Osteoblast (primary cell): ENCODE measurements at places on chromosomes 7 and 10. TPM values are rescaled to one million over a fixed set of nuclear protein-coding genes. Genes with fewer than 3 reads are reported as not detected.
A peak's percentile ranks its signal among the peaks of the same experiment; 100 is the strongest.

The EPHB6 gene
- 2.4 and 4.0 TPM in 2 replicates for total RNA-seq

DNA sequence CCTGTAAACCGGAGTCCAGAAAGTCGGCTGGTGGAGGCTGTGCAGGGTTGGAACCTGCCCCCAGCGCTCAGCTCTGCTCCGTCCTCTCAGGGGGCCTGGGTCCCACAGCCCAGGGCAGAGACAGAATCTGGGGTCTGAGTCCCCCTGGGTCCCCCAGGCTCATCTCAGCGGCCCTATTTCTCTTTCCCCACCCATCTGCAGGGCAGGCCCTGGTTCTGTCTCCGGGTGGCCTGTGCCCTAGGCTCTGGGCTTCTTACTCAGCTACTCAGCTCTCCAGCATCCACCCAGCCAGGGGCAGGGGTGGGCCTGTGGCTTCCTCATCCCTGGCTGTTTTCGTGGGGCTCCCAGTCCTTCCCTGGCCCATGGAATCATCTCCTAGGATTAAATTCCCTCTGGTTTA lies 183.4 kb downstream of the ADARB2 start:
- peak; percentile 50 for DNase-seq

DNA sequence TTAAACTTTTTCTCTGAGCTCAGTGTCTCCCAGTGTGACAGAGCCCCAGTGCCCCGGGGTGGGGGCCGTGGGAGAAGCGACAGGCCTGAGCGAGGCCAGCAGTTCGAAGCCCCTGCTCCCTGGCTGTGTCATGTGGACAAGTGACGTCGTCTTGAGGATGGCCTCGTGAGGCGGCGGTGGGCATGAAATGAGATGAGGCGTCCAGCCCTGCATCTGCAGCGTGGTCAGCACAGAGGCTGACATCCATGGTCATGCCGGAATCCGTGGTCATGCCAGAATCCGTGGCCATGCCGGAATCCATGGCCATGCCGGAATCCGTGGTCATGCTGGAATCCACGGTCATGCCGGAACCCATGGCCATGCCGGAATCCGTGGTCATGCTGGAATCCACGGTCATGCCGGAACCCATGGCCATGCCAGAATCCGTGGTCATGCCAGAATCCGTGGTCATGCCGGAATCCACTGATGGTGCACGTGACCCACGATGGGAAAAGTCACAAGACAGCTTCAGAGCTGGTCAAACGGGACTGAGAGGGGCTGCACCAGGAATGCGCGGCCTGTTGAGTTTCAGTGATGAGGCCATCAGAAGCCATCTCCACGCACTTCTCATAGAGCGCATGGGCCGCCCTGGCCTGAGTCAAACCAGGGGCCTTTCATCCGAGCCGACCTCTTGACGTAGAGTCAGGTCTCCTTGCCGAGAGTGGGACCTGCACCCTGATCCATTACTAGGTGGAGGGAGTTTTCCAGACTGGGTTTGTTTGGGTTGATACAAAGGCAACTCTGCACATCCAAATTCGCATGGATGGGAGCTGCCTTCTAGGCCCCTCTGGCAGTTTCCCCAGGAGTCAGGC lies 342.5 kb downstream of the PTPRN2 start:
- peak; percentile 73 for DNase-seq

DNA sequence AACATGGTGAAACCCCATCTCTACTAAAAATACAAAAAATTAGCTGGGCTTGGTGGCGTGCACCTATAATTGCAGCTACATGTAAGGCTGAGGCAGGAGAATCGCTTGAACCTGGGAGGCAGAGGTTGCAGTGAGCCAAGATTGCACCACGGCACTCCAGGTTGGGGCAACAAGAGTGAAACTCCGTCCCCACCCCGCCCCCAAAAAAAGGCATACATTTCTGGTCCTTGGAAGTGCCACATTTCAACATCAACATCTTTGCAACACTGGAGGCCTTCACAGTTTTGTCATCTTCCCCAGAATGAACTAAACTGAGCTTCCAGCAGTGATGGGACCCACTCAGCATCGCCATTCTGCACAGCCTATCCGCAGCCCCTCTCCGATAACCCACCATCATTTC lies 36.6 kb downstream of the FAM53B start:
- no peak for DNase-seq

- DNase-seq: peak; percentile 91
Measured at GRCh38 chr10:113045147-113046055, 95.4 kb downstream of the TCF7L2 start.

- DNase-seq: no peak
Measured at GRCh38 chr7:50268223-50268622, 36.3 kb upstream of the IKZF1 start.

DNA sequence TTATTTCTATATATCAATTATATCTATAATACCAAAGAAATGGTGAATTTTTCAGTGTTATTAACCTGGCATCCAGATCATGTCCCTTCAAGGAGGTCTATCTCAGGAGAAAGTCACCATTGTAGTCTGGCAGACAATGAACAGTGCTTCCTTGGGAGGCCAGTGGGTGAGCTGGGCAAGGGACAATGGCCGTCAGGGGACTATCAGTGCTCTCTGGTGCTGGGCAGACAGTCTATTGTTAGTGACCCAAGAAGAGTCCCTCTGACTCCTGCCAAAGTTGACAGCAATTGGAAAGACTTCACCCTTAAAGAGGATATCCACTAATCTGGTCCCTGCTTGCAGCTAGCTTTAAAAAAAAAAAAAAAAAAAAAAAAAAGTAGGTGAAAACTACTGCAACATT lies 7.1 kb downstream of the JAZF1 start:
- no peak for DNase-seq

The MYOZ1 gene
- not detected in 2 replicates for total RNA-seq

GRCh38 chr10:99325281-99325680 lies 3.9 kb upstream of the CNNM1 start:
- DNase-seq: no peak

- DNase-seq: no peak
Measured at GRCh38 chr10:107873007-107873406, 708.5 kb upstream of the SORCS1 start.

DNA sequence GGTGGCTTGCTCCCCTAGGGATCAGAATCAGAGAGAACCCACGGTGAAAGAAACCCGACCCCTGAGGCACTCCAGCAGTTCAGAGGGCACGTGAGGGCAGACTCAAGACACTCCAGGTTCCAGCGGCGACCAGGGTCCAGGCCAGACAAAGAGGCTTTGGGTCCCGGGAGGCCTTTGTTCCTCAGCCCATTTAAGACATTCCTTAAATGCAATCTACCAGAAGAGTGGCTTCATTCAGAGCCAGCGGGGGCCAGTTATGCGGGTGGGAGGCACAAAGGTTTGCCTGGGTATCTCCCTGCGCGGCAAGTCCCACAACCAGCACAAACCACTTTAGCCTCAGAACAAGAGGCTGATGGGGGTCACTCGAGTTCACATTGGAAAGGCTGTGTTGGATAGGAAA lies 53.6 kb downstream of the AFAP1L2 start:
- no peak for DNase-seq

The CCL24 gene
- not detected in 2 replicates for total RNA-seq

DNA sequence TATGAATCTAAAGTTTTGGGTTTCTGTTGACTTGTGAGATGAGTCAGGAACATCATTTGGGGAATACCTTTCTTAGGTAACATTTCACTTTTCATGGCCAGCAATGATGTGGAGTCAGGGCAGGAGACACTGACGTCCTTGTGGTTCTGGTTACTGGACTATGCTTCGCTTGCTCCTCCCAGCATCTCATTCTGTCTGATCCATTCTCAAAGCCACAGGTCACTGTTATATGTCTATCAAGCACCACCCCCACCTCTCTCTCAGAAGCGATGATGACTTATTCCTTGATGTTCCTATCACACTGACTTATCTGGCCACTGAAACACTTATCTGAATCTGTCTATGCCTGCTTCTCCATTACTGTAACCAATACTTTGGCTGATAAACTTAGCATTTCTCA lies 51.6 kb downstream of the TES start:
- no peak for DNase-seq

The AEBP1 gene
- 219 and 267 TPM in 2 replicates for total RNA-seq

GRCh38 chr7:88396948-88397322 lies 90.2 kb upstream of the STEAP4 start:
- DNase-seq: no peak

- peak; percentile 68 for DNase-seq
Measured at GRCh38 chr7:124764847-124765400, 668 bp downstream of the GPR37 start.

- no peak for DNase-seq
Measured at GRCh38 chr7:20684581-20684980, 69.1 kb downstream of the ABCB5 start.

DNA sequence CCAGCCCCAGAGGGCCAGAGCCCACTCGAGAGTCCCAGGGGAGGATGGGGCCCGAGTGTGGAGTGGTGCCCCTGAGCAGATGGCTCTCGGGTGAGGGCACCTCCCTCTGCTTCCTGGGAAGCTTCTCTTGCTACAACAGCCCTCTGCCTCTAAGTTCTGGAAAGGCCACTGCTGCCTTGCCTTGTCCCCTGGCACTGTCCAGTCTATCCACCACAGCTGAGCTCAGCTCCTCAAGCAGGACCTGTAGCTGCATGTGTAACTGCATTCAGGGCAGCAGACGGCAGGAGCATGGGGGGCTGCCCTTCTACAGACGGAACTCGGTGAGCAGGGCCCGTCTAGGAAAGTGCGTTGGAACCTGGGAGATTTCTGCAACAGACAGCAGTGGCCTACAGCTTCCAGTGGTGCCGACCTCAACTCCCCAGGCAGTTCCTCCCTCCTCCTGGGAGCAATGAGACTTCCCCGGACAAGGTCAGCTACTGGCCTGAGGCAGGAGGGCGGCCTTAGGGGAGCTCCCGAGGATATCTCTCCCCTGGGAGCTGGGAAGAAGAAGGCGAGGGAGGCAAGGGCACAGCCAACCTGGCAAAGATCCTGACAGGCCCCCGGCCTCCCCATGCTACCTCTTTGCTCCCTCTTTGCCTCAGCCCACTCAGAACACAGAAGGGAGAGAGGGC lies 88.5 kb downstream of the DLG5 start:
- DNase-seq: peak; percentile 47

- DNase-seq: no peak
Measured at GRCh38 chr10:35452171-35452570, 115.9 kb downstream of the CCNY start.

DNA sequence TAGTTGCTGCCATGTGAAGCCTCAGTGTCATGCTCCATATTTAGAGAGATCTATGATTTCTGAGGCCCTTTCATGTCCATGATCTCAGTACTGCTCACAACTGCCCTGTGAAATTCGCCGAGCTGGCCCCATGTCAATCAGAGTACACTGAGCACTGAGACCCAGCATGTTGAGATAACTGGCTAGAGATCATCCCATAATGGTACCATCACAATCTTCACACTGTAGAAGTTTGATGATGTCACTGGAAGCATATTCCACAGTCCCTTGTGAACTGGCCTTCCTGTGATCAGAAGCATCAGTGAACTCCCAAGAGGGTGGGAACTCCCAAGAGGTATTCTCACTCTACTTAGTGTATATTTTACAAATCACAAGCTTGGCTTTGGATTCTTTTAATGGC lies 116.0 kb downstream of the EGFR start:
- DNase-seq: no peak

The PPP2R2D gene
- total RNA-seq: 23.9 and 30.1 TPM in 2 replicates
